Upper lobe of right lung (tissue), 1 donor: ENCODE measurements at places on chromosomes 7 and 10. TPM values are rescaled to one million over a fixed set of nuclear protein-coding genes. Genes with fewer than 3 reads are reported as not detected.

DNA sequence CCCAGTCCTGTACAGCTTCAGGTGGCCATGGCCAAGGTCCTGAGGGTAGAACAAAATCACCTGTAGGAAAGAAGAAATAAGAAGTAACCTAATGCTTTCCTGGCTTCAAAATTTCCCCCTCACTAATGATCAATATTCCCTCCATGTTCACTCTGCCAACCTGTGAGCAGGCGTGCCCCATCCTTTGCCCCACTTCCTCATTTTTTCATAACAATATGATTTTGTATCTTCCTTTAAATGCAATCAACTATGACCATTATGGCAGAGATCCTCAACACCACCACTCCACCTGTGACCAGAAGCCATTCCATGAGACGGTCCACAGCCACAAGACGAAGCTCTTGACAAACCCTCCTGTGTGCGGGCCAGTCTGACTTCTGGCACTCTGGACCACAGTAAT, 7.0 kb downstream of the MSS51 start:
- no peak overlapping the region for H3K4me3 ChIP-seq
- no peaks in the 10 kb centered on the region for H3K4me1 ChIP-seq
- DNase-seq = no peak
- no peaks in the 10 kb centered on the region for H3K27me3 ChIP-seq
- no peak overlapping the region for H3K27ac ChIP-seq

DNA sequence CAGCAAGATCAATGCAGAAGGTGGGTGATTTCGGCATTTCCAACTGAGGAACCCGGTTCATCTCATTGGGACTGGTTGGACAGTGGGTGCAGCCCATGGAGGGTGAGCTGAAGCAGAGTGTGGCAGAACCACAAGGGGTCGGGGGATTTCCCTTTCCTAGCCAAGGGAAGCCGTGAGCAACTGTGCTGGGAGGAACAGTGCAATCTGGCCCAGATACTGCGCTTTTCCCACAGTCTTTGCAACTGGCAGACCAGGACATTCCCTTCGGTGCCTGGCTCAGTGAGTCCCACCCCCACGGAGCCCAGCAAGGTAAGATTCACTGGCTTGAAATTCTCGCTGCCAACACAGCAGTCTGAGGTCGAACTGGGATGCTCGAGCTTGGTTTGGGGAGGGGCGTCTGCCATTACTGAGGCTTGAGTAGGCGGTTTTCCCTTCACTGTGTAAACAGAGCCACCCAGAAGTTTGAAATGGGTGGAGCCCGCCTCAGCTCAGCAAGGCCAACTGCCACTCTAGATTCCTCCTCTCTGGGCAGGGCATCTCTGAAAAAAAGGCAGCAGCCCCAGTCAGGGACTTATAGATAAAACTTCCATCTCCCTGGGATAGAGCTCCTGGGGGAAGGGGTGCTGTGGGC, 58.6 kb upstream of the SLC26A5 start:
- no peaks in the 10 kb centered on the region for H3K36me3 ChIP-seq
- no peak overlapping the region for H3K4me3 ChIP-seq
- no peak for DNase-seq
- no peak overlapping the region for H3K27ac ChIP-seq
- H3K27me3 ChIP-seq = no peaks in the 10 kb centered on the region

SAMD9L gene
- 46.5 TPM for total RNA-seq

GATA3 gene
- total RNA-seq = 3.2 TPM

DNA sequence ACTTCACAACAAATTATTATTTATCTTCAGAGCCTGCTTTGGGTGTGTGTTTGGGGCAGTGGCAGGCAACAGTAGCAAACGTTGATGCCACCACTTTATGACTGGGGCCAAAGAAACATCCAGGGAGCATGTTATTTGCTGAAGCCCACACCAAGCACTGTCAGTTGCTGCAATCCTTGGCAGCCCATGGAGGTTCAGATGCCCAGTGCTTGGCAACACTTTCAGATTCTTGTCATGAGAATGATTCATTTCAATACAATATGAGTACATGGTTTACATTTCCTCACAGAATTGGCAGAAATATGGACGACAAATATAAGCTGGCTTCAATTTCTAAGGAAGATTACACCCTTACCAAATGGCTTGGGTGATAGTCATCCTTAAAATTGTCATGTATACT, 46.5 kb upstream of the GLI3 start:
- H3K27ac ChIP-seq = no peak overlapping the region
- H3K27me3 ChIP-seq = no peaks in the 10 kb centered on the region
- H3K4me3 ChIP-seq = no peak overlapping the region
- DNase-seq = no peak

GRCh38 chr10:33623669-33624068, 289.2 kb upstream of the NRP1 start:
- H3K4me1 ChIP-seq = no peaks in the 10 kb centered on the region
- no peaks in the 10 kb centered on the region for H3K36me3 ChIP-seq
- no peak overlapping the region for H3K27ac ChIP-seq

- no peak overlapping the region for H3K27ac ChIP-seq
- no peaks in the 10 kb centered on the region for H3K27me3 ChIP-seq
- no peak for DNase-seq
- no peaks in the 10 kb centered on the region for H3K36me3 ChIP-seq
- no peak overlapping the region for H3K4me3 ChIP-seq
- H3K4me1 ChIP-seq = no peaks in the 10 kb centered on the region
Measured at GRCh38 chr7:50826371-50827172, 43.9 kb upstream of the GRB10 start.
